Natural killer cell treated with Interleukin-12 subunit alpha and Interleukin-12 subunit beta and Interleukin-15 and Interleukin-18, amount 100 ng/mL, for 72 hours (primary cell): ENCODE measurements at places on chromosomes 3 and 15. TPM values are rescaled to one million over a fixed set of nuclear protein-coding genes. Genes with fewer than 3 reads are reported as not detected.

CLDN18 gene
- not detected for total RNA-seq

SEMA6D gene
- total RNA-seq, result not detected

SPSB4 gene
- not detected for total RNA-seq

MYRIP gene
- not detected for total RNA-seq

OXTR gene
- 2.7 TPM for total RNA-seq

CADM2 gene
- total RNA-seq, result not detected

FBXW12 gene
- total RNA-seq, result not detected

GRCh38 chr3:167653760-167654159 lies at the start of gene WDR49:
TSS of gene WDR49 (minus strand) at chr3:167653942. CDS start at chr3:167653425, 517 bp downstream.
- DNase-seq, result no peak

GRCh38 chr3:133884054-133884886 lies 11.4 kb downstream of the RAB6B start:
- no peak for DNase-seq

GRCh38 chr3:114404590-114404989 lies 110.8 kb downstream of the TIGIT start:
- no peak for DNase-seq

GRCh38 chr15:90572893-90573292 lies 43.2 kb downstream of the CRTC3 start:
- no peak for DNase-seq

DNA sequence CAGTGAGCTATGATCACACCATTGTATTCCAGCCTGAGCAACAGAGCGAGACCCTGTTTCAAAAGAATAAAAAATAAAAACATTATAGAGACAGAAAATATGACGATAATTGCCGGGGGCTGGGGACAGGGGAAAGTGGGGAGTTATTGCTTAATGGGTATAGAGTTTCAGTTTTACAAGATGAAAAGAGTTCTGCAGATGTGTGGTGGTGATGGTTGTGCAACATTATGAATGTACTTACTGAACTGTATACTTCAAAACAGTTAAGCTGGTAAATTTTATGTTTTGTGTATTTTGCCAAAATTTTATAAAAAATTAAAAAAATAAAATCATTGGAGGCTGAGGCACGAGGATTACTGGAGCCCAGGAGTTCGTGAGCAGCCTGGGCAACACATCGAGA lies 24.8 kb upstream of the ZNF774 start:
- DNase-seq, result no peak

GRCh38 chr15:57025264-57025926 lies 107.0 kb downstream of the TCF12 start:
- DNase-seq, result no peak

GRCh38 chr3:63970631-63971475 lies 52.4 kb downstream of the PSMD6 start:
- DNase-seq, result no peak

DNA sequence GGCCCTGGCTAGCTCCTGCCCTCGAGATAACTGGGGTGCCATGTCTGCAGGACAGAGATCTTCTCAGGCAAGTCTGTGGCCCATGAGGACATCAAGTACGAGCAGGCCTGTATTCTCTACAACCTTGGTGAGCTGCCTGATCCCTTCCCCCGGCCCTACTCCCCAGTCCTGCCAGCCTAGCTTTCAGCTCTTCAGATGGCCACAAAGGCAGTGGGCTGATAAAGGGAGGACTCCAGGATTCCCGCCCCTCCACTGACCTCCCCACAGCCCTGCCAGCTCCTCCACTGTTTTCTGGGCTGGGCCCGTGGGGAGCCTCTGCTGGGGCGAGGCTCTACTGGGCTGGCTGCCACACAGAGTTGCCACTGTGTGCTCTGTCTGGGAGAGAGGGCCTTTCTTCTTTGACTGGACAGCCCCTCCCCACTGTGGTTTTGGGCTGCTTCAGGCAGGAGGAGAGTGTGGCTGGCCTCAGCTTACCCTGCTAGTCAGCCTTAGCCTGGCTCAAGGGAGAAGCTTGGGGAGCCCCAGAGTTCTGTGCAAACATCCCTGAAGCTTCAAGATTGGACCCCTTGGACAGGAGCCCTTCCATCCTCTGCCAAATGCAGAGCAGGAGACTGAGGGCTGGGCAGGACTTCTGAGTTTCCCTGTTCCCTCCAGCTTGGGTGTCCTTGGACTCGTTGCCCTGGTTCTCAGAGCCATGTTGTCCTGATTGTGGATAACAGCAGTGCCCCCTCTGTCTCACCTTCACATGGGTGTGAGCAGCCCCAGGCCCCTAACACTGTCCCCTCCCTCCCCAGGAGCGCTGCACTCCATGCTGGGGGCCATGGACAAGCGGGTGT lies 24.4 kb downstream of the PTPN23 start:
- DNase-seq, result no peak

DNA sequence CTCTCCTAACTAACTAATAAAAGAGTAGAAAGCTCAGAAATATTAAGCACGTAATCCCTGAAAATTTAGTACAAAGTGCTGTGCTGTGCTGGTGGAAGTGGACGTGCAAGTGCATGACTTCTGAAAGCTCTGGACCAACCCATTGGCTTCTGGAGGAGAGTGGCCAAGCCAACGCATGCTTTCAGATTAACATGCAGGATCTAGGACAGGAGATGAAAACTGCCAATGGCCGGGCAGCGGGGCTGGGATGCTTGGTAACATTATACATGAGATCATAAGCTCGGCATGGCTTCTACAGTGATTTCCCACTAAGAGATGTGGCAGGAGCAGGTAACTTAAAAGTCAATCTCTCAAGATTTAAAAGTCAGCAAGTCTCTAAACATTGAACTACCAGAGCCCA lies 170.8 kb upstream of the SNTN start:
- DNase-seq, result no peak

DNA sequence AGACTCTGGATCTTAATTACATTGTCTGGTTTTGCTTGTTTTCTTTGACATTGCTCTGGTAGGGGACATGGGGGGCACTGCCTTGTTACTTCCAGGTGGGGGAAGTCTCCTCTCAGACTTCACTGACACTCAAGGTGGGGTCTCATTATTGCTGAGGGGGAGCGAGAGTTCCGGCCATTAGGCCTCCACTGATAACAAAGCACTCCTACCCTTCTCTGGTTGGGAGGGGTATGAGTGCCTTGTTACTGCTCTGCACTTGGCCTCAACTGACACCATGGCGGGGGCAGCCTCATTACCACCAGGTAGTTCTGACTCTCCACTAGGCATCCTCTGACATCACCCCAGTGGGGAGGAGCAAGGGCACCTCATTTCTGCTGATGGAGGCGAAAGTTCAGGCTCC lies 25.7 kb downstream of the SH3GL3 start:
- no peak for DNase-seq

DNA sequence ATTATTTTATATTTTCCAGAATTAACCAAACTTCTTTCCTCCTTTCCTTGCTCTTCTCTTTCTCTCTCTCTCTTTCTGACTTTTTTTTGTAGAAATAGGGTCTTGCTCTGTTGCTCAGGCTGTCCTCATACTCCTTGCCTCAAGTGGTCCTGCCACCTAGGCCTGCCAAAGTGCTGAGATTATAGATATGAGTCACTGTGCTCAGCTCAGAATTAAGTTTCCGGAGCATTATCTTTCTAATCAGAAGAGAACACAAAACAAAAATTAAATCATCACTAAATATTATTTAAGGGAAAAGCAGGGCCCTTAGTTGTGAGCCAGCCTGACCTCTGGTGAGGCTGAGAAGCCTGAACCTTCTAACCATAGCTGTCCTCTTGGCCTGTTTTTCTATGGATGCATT lies 168.2 kb downstream of the SOX2 start:
- no peak for DNase-seq

- no peak for DNase-seq
Measured at GRCh38 chr15:75928680-75929608, 25.3 kb downstream of the FBXO22 start.

DNA sequence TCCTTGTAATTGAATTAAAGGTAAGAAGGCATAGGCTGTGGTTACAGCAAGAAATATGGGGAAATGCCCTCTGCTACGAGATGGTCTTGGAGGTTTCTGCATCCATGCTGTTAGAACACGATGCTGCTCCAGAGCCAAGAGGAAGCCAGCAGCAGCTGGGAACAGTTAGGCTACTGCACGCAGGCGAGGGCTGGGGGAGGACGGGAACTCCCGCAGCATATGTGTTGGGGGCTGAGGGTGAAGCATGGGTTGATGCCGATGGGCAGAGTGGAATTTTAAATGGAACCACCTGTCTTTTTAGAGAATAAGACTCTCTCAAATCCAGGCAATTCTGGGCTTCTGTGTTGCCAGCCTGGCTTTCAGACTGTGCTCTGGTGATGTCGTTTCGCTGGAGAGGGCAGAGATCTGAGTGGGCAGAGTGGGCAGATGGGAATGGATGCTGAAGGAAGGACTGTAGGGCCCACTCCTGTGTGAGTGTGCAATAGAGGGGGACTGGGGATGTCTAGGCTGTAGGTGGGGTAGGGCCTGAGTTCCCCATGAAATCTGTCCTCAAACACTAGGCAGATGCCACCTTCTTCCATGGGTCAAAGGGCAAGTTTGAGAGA lies 417.0 kb upstream of the TPM1 start:
- DNase-seq, result no peak

GRCh38 chr15:58203537-58203936 lies 65.4 kb downstream of the AQP9 start:
- no peak for DNase-seq

- no peak for DNase-seq
Measured at GRCh38 chr3:141610939-141611338, 124.1 kb downstream of the RASA2 start.

DNA sequence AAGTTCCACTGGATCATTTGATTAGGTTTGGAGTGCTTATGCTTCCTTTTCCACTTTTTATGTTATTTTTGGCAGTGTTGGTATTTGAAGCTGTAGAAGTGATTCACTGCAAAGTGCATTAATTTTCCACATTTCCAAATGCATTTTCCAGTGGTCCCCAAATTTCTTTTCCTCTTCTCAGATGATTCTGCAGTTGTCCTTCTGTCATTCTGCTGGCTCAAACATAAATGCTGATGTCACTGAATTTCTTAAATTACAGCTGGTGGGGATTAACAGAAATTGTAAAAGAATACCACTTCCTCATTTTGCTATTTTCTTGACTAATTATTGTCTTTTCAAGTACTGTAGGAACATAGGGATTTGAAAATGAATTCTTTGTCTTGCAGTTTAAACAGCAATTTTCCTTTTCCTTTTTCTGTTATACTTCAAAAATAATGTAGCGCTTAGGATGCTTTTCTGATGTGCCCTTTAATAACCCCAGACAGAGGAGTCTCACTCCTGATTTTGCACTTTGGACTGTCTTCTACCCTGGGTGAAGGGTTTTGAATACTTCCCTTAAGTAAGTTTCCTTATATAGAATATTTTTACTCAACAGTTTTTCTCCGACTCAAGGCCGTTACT lies 25.0 kb downstream of the MITF start:
- DNase-seq, result no peak
